Effector CD8-positive, alpha-beta T cell (primary cell): ENCODE measurements at places on chromosomes 12 and 14.

GRCh38 chr12:63151623-63152320, 771 bp upstream of the AVPR1A start:
- no peak for DNase-seq

GRCh38 chr12:53118751-53119300, 15.5 kb downstream of the SOAT2 start:
- no peak for DNase-seq

- DNase-seq = no peak
Measured at GRCh38 chr14:97382616-97383226, 585.5 kb downstream of the VRK1 start.

- no peak for DNase-seq
Measured at GRCh38 chr12:12331896-12332295, 18.1 kb downstream of the MANSC1 start.

GRCh38 chr12:42201063-42201462, 37.0 kb downstream of the YAF2 start:
- DNase-seq = no peak

GRCh38 chr12:130557201-130557600, 158.9 kb downstream of the RIMBP2 start:
- DNase-seq = no peak

- DNase-seq = no peak
Measured at GRCh38 chr12:131927110-131928079, 1.7 kb upstream of the PUS1 start.

- no peak for DNase-seq
Measured at GRCh38 chr14:58151133-58152013, 640 bp downstream of the ARMH4 start.

GRCh38 chr12:19771858-19772257, 332.6 kb downstream of the AEBP2 start:
- no peak for DNase-seq

DNA sequence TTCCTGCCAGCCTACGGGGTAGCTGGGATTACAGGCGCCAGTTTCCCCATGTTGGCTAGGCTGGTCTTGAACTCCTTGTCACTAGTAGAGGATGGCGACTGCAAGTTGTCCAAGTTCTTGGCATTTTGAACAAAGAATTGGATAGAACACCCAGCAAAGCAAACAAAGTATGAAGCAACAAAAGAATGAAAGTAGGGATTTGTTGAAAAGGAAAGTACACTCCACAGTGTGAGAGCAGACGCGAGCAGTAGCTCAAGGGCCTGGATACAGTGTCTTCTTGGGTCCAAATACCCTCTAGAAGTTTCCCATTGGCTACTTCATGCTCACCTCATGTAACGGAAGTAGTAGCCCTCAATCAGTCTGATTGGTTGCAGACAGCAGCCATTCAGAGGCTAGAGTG, 152.2 kb downstream of the CCER1 start:
- no peak for DNase-seq

GRCh38 chr12:39923364-39923763, 182.5 kb downstream of the SLC2A13 start:
- no peak for DNase-seq

DNA sequence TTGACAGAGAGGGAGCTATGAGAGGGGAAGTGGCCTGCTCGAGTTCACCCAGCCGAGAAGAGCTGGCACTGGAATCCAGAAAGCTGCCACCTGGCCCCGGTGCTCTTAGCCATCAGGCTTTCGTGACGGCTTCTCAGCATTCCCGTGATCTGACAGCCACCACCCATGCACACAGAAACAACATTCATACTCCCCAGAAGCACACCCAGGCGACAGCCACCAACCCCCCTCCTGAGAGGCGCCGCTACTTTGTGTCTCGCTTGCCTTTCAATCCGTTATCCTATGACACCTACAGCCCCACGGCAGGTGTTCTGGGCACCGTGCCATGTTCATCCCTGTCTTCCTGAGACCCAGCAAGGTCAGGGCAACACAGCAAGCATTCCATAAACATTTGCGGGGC, 31.4 kb downstream of the PSMC1 start:
- DNase-seq = no peak

GRCh38 chr14:81986005-81986404, 452.4 kb upstream of the SEL1L start:
- DNase-seq = no peak

DNA sequence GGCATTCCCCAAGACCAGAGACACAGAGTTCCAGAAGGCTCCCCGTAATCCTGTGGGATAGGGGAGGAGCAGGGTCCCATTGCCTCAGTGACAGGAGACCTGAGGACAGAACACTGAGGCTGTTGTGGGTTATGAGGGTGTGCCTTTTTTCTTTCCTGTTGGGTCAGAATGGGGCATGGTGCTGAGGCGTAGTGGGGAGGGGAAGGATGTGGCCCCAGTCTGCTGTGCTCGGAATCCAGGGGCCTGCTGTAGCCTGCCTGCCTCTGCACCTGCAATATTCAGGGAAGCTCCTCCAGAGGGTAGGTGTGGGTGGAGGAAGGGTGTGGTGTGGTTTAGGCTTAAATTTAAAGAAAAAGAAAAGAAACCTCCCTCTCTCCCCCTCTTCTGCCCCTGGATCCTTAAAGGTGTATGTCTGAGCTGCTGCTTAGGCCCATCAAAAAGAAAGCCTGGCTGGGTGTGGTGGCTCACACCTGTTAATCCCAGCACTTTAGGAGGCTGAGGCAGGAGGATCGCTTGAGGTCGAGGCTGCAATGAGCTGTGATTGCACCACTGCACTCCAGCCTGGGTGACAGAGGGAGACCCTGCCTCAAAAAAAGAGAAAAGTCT, 18.7 kb downstream of the PLEKHG3 start:
- no peak for DNase-seq

DNA sequence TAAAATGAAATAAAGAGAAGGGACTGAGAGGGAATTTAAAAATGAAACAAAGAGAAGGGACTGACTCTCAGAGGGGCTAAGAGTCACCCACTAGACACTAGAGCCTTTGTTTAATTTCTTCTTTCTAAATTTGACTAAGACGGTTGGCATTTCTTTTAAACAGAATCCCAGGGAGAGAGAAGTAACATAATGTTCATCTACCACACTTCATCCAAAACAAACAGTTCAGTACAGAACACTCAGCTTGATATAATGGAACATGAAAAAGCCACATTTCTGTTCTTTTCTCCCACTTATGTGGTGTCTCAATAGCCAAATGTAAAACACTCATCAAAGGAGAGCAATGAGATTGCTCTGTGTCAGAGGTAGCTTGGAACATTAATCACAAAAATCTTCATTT, 10.1 kb upstream of the NT5DC3 start:
- no peak for DNase-seq

- no peak for DNase-seq
Measured at GRCh38 chr12:71250166-71250565, 92.4 kb upstream of the TSPAN8 start.

DNA sequence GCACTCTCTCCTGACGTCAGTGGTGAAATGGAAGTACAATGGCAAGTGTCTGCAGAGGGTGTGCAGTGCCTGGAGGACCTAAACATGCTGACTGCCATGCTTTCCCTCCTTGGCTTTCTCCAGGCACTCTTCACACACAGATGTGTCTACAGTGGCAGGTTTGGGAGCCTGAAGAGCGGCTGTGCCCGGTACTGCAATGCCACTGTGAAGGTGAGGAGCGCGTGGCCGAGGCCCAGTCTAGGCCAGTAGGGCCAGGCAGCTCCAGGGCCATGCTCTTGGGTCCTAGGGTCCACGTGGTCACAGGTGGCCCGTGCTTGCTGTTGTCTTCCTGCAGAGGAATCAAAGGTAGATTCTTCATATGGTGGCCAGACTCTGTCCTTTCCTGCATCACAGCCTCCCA, 81.4 kb downstream of the STAB2 start:
- DNase-seq = no peak

- no peak for DNase-seq
Measured at GRCh38 chr12:55760663-55761062, 17.7 kb downstream of the GDF11 start.

- DNase-seq = no peak
Measured at GRCh38 chr12:57626921-57627445, 6.0 kb downstream of the B4GALNT1 start.

GRCh38 chr12:132268674-132269073, 60.7 kb downstream of the GALNT9 start:
- no peak for DNase-seq

DNA sequence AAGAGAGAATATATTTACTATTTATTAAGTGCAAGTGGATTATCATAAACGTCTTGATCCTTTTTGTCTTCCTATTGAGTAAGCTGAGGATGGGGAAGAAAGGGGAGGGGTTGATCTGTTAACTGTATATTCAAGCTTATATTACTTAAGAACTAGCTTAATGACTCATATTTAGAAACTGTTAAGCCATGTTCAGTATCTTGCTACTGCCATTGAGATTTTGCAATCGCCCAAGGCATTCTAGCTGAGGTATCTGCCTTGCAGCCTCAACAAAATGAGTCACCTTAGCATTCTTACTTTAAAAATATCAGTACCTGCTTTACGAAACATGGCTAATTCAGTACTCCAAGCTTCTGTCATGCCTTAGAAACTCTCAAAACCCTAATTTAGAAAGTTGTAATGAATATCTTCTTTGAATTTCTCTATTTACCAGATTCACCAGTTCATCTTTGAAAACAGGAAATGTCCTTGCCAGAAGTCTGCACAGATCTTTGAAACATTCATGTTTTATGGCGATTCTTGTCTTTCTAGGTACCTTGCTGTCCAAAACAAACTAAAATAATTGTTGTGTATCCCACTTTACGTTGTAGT, 76.1 kb downstream of the ALG10B start:
- DNase-seq = no peak

DNA sequence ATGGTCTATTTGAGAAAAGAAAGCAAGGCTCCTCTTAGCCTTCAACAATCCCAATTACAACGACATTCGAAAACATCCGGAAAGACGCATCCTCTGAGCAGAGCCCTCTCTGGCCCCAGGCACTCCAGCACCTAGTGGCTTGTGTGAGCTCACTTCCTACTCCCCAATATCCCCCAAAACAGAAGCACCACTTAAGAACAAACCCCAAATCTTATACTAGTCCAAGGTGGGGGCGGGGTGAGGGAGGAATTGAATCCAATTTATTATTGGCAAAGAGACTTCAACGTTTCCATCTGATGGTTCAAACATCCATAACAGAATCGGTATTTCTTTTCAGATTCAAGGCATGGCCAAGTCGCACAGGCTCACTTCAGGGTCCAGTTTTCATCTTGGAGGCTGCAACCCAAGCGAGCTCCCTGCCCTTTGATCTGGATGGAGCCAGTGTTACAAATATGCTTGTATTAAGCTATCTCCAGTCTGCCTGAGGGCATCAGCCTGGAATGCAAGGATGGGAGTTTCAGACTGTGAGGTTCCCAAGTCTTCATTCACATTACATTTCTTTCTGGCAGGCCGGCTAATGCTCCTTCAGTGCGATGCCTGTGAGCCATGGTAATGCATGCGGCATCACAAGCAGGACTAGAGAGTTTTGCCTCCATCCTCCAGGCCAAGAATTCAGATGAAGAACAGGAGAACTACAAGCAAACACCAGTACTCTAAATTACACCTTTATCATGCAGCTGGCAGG, 132.5 kb upstream of the FOXN3 start:
- DNase-seq = no peak

- no peak for DNase-seq
Measured at GRCh38 chr12:64825143-64826021, 935 bp downstream of the TBC1D30 start.

DNA sequence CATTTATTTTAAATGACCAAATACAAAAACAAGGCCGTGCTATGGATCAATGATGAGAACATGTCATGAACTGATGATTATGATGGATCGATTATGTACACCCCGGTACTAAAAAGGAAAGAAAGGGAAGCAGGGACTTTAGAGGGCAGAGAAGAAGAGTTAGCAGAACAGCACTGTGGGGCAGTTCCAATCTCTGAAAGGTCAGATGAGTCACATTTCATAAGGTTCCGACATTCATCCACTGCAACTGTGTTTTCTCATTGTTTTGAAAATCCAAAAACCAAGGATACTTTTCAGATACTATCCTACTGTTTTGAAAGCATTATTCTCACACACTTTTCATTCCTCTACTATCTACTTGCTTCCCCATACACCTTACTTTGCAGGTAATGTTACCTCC, 169.3 kb downstream of the STXBP6 start:
- no peak for DNase-seq

DNA sequence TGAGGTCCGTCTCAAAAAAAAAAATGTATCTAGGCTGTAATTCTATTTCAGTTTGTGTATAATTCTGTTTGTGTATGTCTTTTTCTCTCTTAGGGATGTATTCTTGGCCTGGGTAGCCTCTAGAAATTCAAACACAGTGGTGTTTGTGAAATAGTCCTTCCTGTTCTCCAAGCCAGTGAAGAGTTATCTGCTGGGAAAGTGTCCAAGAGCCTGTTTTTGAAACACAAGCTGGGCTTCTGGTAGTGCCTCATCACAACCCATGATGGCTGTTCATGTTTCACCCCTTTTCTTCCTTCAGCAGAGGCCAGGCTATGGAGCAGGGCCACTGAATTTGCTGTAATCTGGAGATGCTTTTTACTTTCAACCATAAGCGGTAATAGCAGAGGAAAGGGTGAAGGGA, 14.7 kb downstream of the METTL3 start:
- no peak for DNase-seq
